ENCODE measurements at places on chromosomes 13 and 19.

- DNase-seq = no peak
Observed at GRCh38 chr13:48648446-48648845, 5.3 kb upstream of the CYSLTR2 start.

DNA sequence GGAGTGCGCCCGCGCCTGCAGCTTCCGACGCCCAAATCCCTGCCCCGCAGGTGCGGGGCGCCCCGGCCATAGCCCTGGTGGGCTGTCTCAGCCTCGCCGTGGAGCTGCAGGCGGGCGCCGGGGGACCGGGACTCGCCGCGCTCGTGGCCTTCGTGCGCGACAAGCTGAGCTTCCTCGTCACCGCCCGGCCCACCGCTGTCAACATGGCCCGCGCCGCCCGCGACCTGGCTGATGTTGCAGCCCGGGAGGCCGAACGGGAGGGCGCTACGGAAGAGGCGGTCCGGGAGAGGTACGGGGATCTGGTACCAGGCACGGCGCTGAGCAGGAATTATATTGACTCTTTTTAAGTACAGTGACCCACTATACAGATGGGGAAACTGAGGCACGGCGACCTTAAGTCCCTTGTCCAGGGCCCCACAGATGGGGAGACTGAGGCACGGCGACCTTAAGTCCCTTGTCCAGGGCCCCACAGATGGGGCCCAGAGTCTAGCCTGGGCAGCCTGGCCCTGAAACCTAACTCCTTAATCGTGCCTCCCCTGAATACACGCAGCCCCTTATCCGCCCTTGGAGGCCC is 586 bp downstream of the MRI1 start:
- DNase-seq = no peak

GRCh38 chr13:78709028-78709427 is 50.1 kb upstream of the OBI1 start:
- no peak for DNase-seq

GRCh38 chr19:8017808-8018207 is 12.4 kb upstream of the ELAVL1 start:
- DNase-seq = no peak

DNA sequence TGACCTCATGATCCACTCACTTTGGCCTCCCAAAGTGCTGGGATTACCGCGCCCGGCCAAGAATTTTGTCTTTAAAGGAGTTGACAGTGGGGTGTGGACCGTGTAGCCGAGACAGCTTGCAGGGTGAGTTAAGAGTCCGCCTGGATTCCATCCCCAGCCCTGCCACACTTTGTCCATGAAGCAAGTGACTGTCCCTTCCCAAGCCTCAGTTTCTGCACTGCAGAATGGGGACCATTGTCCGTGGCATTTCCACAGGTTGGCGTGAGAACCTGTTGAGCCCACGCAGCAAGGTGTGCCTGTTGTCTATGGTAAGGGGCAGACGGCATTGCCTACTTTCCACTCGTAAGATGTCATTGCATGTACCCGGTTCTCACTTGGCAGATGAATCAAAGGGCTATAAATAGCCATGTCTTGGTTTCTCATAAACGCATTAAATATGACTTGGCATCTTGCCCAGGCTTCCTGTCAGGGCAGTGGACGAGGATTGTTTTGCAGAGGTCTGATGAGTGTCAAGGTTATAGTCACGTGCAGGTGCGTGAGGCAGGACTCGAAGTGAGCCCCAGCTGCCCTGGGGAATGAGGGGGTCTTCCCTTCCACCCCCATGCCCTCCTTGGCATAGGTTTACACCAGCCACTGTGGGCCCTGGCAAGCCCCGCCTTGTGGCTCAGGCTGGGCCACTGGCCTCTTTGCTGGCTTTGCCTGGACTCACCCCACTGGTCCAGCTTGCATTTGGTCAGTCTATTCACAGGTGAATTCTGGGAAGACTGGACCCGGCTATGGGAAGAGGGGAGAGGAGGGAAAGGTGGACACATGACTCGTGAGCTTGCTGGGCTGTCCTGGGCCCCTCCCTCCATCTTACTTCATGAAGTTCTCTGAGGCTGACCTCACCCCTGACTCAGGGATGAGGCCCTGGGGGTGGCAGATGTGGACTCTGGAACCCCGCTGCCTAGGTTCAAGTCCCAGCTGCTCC is 14.6 kb downstream of the FAM187B start:
- DNase-seq = peak; percentile 31

GRCh38 chr19:4064496-4065260 is 2.0 kb downstream of the ZBTB7A start:
- no peak for DNase-seq

DNA sequence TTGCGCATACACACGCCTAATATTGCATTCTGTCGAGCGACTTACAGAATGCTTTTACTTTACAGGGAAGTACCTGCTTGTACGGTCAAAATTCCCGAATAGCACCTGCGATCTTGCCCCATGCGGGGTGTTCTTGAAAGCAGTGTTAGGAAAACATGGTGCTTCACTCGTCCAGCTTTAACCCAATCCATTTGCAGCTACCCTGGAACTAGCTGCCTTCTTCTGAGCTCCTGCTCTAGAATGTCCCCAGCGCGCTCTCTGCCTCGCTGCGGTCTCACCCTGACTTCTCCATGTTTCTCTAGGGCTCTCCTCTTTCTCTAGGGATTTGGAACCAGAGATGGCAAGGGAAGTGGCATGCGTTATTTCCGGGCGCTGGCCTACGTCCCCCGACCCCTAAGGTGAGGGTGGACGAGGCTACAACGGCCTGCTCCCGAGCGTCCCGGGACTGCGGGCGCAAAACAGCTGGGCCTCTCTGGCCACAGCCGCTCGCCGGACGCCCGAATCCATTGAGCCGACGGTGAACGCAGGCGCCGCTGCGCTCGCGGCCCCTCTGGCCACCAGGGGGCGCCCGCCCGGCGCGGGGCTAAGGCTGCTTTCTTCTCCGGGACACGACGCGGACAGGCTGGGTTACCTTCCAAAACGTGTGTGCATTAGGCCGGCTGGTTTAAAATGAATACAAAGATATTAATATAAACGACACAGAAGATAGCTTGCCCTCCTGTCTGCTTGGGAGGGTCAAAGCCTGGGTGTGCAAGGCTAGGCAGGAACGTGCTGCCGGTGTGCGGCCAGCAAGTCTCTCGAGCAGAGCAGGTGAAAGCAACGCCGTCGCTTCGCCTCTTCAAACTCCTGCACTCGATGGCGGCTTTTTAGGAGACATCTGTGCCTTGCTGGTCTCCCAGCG is 1.8 kb upstream of the SPRY2 start:
- DNase-seq = no peak

DNA sequence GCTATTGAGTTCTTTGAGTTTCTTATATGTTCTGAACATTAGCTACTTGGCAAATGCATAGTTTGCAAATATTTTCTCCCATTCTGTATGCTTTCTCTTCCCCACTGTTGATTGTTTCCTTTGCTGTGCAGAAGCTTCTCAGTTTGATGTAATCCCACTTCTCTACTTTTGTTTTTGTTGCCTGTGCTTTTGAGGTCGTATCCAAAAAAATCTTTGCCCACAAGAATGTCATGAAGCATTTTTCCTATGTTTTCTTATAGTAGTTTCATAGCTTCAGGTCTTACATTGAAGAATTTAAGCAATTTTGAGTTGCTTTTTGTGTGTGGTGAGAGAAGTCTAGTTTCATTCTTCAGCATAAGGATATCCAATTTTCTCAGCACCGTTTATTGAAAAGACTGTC is 536.7 kb upstream of the ARGLU1 start:
- DNase-seq = no peak

GRCh38 chr13:44231786-44232516 is 141.7 kb upstream of the SERP2 start:
- no peak for DNase-seq

DNA sequence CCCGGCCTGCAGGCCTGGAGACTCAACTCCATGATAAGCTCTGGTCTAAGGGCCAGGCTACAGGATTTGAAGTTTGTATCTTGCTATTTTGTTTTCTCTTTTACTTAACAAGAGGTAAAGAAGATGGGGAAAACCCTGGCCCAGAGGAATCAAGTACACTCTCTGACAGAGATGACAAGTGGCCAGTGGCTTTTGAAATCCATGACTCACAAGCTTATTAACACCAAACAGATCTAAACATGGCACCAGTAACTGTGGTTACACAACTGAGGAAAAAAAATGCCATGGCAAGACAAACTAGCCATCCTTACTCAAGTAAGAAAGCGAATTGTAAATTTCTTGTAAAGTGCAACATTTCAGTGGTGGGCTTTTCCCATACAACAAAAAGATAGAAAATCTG is 72.6 kb upstream of the SERTM1 start:
- DNase-seq = no peak

GRCh38 chr13:43229506-43229905 is 206.1 kb downstream of the DNAJC15 start:
- no peak for DNase-seq

GRCh38 chr19:17803264-17803896 is 8.4 kb downstream of the B3GNT3 start:
- no peak for DNase-seq

GRCh38 chr19:37095859-37096258 is 17.6 kb downstream of the ZNF420 start:
- no peak for DNase-seq

- DNase-seq = no peak
Observed at GRCh38 chr19:51365211-51365964, 800 bp downstream of the ETFB start.

DNA sequence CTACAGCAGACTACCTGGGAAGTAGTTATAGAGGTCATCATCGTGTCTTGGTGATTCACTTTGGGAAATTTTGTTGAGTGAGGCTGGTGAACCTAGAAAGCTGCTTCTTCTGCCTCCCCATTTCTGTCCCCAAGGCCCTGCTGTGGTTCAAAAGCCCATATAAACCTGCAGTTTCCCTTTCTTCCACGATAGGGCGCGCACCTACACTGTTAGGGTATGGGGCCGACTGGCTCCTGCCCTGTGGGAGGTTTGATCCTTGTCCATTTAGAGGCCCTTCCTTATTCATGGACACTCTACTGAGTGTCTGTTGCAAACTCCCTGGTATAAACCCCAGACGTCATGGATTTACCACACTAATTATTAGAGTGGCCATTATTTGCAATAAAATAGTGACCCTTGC is 191.8 kb downstream of the GGACT start:
- no peak for DNase-seq

DNA sequence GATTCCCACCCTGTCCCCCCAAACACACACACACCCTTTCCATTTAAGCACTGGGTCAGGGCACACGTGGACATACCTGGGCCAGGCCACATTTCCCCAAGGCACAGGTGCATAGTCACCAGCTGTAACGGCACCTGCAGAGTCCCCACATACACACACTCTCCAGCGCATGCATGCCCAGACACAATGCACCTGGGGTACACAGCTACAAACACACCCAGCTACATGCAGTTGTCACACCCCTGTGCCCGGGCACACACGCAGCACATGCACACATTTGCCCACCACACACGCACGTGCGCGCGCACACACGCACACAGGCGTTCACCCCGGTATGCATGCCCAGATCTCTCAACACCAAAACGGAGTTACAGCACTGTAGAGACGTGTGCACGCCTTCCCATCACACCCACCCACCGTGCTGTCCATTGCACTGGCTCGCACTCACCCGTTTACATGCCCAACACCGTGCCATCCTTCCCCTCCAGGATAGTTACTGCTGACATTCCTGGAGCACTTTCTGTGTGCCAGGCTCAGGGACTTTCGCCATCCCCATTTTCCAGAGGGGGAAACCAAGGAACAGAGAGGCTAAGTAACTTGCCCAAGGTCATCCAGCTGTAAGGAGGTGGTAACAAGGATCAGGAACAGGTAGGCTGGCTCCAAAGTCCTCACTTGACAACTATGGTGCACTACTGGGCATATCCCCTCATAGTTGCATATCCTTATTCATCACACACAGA is 749 bp upstream of the SHANK1 start:
- DNase-seq = no peak

GRCh38 chr19:41906916-41907680 is 21.2 kb downstream of the ERFL start:
- DNase-seq = no peak

DNA sequence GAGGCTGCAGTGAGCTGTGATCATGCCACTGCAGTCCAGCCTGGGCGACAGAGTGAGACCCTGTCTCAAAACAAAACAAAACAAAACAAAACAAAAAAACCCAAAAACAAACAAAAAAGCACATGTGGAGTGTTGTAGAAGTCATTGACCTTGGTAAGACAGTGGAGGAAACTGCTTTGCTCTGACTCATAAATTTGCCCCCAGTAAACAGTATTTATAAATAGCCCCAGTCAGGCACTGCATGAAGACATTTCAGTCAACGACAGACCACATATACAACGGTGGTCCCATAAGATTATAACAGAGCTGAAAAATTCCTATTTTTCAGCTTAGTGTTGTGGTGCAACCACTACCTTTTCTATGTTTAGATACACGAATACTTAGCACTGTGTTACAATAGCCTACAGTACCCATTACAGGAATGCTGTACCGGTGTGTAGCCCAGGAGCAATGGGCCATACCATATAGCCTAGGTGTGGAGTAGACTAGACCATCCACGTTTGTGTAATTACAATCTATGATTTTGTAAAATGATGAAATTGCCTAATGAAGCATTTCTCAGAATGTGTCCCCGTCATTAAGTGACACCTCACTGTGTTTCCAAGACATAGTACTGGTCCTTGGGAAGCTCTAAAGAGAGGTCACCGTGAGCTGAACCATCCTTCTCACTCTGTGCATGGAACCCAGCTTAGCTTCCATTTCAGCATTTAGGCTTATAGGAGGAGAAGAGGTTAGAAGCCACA is 1.1 kb downstream of the ARL11 start:
- no peak for DNase-seq

GRCh38 chr13:48000559-48001113 is 437 bp downstream of the SUCLA2 start:
- no peak for DNase-seq

DNA sequence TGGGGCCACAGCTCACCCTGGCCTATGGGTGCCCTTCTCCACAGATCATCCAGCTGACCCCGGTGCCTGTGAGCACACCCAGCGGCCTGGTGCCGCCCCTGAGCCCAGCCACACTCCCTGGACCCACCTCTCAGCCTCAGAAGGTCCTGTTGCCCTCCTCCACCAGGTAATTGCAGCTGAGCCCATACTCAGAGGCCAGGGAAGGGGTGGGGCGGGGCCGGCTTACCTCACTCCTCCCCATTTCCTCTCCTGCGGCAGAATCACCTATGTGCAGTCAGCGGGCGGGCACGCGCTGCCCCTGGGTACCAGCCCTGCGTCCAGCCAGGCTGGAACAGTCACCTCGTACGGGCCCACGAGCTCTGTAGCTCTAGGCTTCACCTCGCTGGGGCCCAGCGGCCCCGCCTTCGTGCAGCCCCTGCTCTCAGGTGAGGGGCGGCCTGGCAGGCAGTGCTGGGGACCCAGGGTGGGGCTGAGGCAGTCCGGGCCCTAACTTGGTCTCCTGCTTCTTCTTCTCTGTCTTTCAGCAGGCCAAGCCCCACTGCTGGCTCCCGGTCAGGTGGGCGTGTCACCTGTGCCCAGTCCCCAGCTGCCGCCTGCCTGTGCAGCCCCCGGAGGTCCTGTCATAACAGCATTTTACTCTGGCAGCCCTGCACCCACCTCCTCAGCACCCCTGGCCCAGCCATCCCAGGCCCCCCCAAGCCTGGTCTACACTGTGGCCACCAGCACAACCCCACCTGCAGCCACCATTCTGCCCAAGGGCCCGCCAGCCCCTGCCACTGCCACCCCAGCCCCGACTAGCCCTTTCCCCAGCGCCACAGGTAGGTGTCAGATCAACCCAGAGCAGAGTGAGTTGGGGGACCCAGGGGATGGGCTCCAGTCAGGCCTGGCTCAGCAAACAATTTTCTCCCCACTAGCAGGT is 9.6 kb upstream of the PRR19 start:
- DNase-seq = no peak

GRCh38 chr13:26993780-26994179 is 177.8 kb downstream of the USP12 start:
- DNase-seq = no peak

GRCh38 chr13:81406639-81407292 is 1065.8 kb upstream of the SPRY2 start:
- no peak for DNase-seq

GRCh38 chr19:6686628-6686975 is 16.6 kb upstream of the TNFSF14 start:
- no peak for DNase-seq

Measured in thoracic aorta (tissue), 2 donors.